T-helper 2 cell treated with Interferon-gamma antibody and Interleukin-4, amounts not matched to agents 5 μg/mL and 100 μg/mL, for 36 hours (primary cell): ENCODE measurements at places on chromosomes 2 and 18.

DNA sequence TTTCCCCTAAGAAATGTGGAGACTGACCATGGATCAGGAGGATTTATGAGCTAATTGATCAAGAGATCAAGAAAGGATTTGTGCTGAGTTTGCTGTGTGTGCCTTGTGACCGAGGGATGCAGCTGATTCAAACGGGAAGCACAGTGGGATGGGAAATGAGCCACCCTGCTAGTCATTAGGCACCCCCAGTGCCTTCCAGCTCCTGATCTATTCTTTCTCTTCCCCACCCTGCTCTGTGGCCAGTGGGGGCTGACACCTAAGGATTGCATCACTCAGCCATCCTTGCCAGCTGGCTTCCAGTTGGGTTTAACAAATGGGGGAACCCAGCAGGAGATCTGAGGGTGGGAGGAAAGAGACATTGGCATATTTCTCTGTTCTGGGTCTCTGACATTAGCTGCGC lies 132.2 kb upstream of the CXCR4 start:
- no peak for DNase-seq

- DNase-seq: no peak
Measured at GRCh38 chr2:120919216-120919615, 183.5 kb downstream of the GLI2 start.

DNA sequence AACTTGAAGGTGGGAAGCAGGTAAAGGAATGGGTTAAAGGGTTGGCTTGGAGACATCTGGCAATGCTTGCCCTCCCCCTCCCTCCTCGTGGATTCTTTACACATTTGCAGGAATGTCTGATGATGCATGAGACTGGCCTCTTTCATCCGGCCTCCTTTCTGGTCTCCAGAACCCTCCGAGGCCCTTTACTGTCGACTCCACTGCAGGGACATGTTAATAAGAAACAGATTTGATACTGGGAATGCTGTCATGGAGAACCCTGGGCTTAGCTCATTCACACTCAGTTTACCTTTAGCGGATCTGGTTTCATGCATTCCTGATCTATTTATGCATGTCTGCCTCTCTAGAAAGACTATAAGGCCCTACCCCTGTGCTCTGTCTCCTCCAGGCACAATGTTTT lies 238.7 kb downstream of the TGIF1 start:
- no peak for DNase-seq

- DNase-seq: no peak
Measured at GRCh38 chr2:30894498-30895119, 87.4 kb upstream of the CAPN13 start.

DNA sequence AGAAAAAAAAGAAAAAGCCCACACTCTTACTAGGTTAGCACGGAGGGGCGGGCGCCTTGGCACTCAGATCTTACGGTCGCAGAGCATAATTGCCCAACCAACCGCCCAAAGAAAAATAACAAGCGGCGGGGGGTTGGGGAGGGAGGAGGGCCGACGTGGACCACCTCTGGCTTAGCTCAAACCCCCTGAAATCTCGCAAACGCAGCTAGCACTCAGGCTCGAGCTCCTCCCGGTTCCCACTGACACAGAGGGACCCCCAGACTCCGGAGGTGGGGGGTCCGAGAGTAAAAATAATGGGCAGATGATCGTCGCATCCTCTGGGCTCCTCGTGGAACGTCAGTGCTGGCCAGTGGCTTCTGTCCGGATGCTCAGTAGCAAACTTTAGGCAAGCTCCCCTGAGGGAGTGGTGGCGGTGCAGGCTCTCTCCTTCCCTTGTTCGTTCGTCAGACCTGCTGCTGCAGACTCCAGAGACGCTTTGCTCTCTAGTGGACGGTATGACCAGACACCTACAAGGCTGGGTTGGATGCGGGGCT lies 12.0 kb downstream of the CATIP start:
- DNase-seq: no peak

- no peak for DNase-seq
Measured at GRCh38 chr2:212005085-212005671, 533.4 kb downstream of the ERBB4 start.

GRCh38 chr2:67828066-67828465 lies 234.7 kb downstream of the C1D start:
- DNase-seq: no peak

DNA sequence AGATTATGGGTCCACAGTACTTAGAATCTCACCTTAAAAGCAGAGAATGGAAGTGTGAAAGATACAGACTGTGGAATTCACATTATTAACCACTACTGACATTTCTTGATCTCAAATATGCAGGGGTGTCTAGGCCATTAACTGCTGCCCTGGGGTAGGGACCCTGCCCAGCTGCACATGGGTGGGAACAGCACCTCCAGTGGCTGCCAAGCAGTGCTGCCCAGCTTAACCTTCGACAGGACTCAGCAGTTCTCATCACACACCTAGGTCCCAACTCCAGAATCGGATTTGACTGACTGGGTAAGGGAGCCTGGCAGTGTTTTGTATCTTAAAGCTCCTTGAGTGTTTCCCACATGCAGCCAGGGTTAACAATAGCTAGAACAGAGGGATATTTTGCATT lies 14.9 kb downstream of the ERFE start:
- no peak for DNase-seq

- DNase-seq: no peak
Measured at GRCh38 chr2:61822255-61822654, 31.6 kb downstream of the FAM161A start.

DNA sequence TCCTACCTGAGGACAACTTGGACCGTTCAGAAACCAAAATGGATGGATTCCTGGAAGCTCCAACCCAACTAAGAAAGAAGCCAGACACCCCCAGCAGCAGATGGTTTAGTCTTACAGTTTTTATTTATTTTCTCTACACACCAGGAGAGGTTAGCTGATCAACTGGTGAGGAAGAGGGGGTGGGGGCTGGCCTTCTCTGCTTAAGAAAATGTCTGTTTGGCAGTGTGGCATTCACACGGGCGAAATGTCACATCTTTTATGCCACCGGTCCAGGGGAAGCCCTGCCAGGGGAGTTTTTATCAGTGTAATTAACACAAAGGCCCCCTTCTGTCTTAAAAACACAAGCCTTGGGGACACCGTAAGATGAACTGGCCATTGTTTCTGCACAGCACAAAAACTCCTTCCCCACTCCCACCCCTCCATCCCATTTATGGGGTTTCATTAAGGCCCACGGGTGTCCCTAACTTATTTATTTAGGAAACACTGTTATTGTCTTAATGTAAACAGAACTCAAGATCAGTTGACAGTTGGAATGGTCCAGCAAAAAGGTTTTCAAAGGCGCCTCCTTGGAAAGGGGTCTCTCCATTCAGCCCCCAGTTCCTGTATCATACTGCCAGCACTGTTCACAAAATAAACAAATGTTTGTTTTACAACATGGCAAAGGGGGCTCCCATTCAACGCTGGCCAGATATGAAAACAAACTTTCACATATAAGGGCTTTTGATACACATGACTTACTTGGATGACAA lies 217.0 kb downstream of the C1D start:
- DNase-seq: no peak

- no peak for DNase-seq
Measured at GRCh38 chr2:109648041-109648527, 33.9 kb downstream of the SOWAHC start.

GRCh38 chr2:100692906-100693305 lies 127.0 kb upstream of the NPAS2 start:
- no peak for DNase-seq
